Tibial nerve (tissue), 4 donors: ENCODE measurements at places on chromosomes 5 and 9. TPM values are rescaled to one million over a fixed set of nuclear protein-coding genes. Genes with fewer than 3 reads are reported as not detected.

The PCDHA10 gene
- total RNA-seq: 3.1 TPM

The OR1L4 gene
- not detected for total RNA-seq

The FAM120A gene
- total RNA-seq: 106 TPM

The MIER3 gene
- 47.7 TPM for total RNA-seq

The ZNF367 gene
- total RNA-seq: 4.3 TPM

The PCDHGA1 gene
- 2.0 TPM for total RNA-seq

The OR1J2 gene
- not detected for total RNA-seq

The ECM2 gene
- total RNA-seq: 15.9 TPM

The FBXW2 gene
- 50.4 TPM for total RNA-seq

The OR1Q1 gene
- total RNA-seq: not detected

The GABRA1 gene
- not detected for total RNA-seq

The WDR38 gene
- total RNA-seq: 0.39 TPM

The NPDC1 gene
- total RNA-seq: 128 TPM

The ZBTB34 gene
- 14.0 TPM for total RNA-seq

The PCDHB4 gene
- 19.8 TPM for total RNA-seq

The KIF12 gene
- total RNA-seq: not detected

The GFPT2 gene
- 64.5 TPM for total RNA-seq

The TYRP1 gene
- not detected for total RNA-seq

The HSPA9 gene
- 225 TPM for total RNA-seq

The LYSMD3 gene
- total RNA-seq: 16.0 TPM

The IRGM gene
- not detected for total RNA-seq

The SLC6A18 gene
- total RNA-seq: not detected

The OTULINL gene
- 5.3 TPM for total RNA-seq

The MCTP1 gene
- total RNA-seq: 28.7 TPM

The ADAMTSL2 gene
- total RNA-seq: 11.1 TPM

The BDP1 gene
- 34.9 TPM for total RNA-seq

The LURAP1L gene
- 12.7 TPM for total RNA-seq

The ZNF618 gene
- 11.6 TPM for total RNA-seq

The PCDHGB3 gene
- 10.7 TPM for total RNA-seq

The HK3 gene
- total RNA-seq: 21.0 TPM

The TMEM215 gene
- total RNA-seq: 7.5 TPM

The CARTPT gene
- total RNA-seq: not detected

The GGTA1 gene
- 15.5 TPM for total RNA-seq

The LSM11 gene
- total RNA-seq: 4.2 TPM

The BSPRY gene
- 0.30 TPM for total RNA-seq

The TJP2 gene
- total RNA-seq: 123 TPM

The GPRIN1 gene
- total RNA-seq: not detected

The PCDHB12 gene
- total RNA-seq: 12.6 TPM

The NFIB gene
- 87.3 TPM for total RNA-seq

The SUSD3 gene
- total RNA-seq: 4.2 TPM

The MRPL36 gene
- 54.0 TPM for total RNA-seq

The MPDZ gene
- total RNA-seq: 83.5 TPM

The RBM18 gene
- 6.3 TPM for total RNA-seq

The SPINK6 gene
- total RNA-seq: not detected

The MARVELD2 gene
- 1.2 TPM for total RNA-seq

The GRIN1 gene
- not detected for total RNA-seq

The RGP1 gene
- total RNA-seq: 21.3 TPM

The SLC6A19 gene
- not detected for total RNA-seq

The PLPP7 gene
- 14.4 TPM for total RNA-seq

The NUTM2F gene
- not detected for total RNA-seq

The SGCD gene
- total RNA-seq: 13.5 TPM

The RANBP3L gene
- total RNA-seq: 21.6 TPM

The FAM221B gene
- total RNA-seq: not detected

The TRIP13 gene
- total RNA-seq: 0.66 TPM

The SHOC1 gene
- not detected for total RNA-seq

The DOCK2 gene
- 17.4 TPM for total RNA-seq

The ENTPD2 gene
- 7.0 TPM for total RNA-seq

The ECSCR gene
- 35.4 TPM for total RNA-seq
